ENCODE measurements at places on chromosomes 16 and 17.

- no peak for DNase-seq
These were observed 20.7 kb upstream of the SP2 start for GRCh38 chr17:47875011-47875985.

DNA sequence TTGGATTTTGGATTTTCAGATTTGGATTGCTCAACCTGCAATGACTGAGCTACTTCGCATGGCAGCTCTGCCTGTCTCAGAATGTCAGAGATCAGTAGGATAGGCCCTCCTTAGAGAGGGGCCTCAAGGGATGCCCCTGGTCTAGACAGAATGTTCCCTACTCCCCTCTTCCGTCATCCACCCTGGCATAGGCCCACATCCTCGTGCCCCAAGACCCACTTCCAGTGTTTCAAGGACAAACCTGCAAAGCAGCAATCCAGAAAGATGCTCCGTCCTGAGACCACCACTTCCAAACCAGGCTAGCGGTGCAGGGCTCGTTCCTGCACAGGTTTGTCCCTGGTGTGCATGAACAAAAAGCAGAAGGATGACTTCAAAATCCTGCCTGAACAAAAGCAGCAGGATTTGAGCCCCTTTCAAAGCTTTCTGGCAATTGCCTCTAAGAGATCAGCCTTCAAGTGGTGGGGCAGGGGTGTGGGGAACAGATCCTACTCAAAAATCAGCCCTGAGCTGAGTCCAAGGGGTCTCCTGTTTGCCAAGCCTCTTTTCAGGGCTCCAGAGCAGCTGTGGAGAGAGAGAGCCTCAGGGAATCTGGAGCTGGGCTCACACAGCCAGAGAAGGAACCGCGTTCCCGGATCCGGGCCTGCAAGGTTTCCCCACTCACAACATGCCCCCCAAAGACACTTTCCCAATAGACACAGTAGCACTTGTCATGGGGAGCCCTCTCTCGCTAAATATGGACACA is 121.1 kb downstream of the SOCS1 start:
- DNase-seq, result no peak

DNA sequence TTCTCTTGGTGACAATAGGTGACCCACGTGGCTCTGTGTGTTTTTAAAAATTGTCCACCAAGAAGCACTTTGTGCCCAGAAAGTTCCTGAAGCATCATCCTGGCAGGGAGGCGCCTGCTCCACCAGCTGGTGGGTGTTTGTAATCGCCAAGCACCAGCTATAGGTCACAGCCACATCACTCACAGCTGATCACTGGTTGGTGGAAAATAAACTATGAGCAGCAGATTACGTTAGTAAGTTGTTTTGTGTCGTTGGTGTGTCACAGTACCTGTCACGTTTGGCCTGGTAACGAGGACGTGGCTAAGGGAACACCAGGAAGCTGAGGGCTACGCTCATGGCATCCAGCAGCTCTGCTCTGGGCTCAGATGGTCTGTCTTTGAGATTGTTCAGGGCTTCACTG is 10.1 kb downstream of the MRM3 start:
- DNase-seq, result peak; percentile 40

GRCh38 chr17:82775001-82775823 is 23.3 kb downstream of the TBCD start:
- peak; percentile 77 for DNase-seq

DNA sequence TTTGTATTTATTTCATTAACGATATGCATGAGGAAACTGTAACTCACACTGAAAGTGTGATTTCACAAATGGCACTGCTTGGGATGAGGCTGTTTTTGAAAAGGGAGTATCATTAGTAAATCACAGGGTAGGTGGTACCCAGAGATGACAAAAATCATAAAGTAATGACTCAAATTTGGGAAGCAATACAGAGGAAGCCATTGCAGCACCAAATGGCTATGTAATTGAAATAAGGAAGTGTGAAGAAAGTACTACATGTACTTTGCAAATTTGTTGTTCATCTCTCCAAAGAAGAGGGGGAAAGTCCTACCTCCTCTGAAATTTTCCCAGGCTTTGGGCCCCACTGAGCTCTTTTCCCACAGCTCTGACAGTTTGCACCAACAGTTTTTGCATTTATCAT is 12.3 kb upstream of the ABCC12 start:
- no peak for DNase-seq

GRCh38 chr17:17506893-17507464 is 10.8 kb upstream of the RASD1 start:
- DNase-seq, result no peak

DNA sequence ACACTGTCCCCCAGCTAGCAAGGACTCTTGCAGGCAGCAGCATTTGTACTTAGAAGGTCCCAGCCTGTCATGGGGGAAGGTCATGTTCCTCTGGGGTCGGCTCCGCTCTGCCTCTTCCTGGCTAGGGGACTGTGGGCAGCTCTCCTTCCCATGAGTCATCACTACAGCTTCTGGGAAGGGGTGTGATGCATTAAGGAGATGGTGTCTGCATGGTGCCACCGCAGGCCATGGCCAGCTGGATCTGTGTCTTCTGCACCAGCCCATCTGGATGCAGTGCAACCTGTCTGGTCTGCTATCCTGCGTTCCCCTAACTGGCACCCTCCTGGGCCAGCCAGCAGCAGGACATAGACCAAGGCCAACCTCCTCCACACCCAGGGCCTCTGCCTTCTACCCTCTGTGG is 6.3 kb downstream of the STARD3 start:
- DNase-seq, result no peak

DNA sequence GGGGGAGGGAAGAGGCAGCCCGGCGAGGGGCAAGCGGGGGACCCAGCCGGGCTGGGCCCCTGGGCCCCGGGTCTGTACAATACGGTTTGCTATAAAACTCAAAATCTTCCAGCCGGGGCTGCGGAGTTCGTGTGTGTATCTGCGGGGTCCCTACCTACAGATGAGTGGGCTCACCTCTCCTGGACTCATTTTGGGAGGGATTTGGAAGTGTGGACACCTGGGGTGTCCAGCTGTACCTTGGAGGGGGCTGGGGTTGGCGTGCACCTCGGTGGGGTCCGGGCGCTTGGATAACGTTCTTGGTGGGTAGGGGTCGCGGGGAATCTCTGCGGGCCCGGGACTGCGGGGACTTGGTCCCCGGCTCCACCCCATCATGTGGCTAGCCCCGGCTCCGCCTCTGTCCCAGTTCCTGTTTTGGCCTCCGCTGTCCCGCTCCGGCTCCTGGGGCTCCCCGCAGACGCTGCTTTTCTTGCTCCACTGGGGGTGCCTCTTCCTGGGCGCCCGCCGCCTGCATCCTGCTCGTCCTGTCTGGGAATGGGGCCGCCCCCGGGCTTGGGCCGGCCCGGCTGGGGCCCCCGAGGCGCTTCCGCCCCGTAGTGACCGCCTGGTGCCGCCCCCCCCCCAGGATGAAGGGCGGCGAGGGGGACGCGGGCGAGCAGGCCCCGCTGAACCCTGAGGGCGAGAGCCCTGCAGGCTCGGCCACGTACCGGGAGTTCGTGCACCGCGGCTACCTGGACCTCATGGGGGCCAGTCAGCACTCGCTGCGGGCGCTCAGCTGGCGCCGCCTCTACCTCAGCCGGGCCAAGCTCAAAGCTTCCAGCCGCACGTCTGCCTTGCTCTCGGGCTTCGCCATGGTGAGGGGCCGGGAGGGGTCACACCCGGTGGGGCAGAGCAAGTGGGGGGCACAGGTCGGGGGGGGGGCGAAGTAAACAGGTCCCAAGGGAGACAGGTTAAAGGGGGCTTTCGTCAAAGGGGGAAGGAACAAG is at the start of gene ORAI3:
Gene ORAI3, plus strand, starts transcription at position 402 of the 983 bp plus-strand sequence. Its CDS starts 222 bp downstream, at position 624.
- peak; percentile 72 for DNase-seq

DNA sequence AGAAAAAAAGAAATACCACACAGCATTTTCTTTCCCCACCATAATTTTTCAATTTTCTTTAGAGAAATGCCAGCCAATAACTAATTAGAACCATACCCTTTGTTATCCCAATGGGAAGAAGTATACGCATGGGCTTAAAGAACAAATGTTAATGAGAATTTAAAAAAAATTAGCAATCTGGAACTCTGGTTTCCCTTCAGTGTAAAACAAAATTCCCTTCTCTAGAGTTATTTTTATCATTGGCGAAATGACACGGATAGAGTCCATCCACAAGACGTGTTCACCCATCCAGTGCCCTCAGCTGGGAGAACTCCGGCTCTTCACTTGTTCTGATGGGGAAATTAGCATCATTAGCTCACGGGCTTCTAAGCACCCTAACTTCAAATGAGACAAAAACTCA is 3.3 kb downstream of the NXN start:
- no peak for DNase-seq

DNA sequence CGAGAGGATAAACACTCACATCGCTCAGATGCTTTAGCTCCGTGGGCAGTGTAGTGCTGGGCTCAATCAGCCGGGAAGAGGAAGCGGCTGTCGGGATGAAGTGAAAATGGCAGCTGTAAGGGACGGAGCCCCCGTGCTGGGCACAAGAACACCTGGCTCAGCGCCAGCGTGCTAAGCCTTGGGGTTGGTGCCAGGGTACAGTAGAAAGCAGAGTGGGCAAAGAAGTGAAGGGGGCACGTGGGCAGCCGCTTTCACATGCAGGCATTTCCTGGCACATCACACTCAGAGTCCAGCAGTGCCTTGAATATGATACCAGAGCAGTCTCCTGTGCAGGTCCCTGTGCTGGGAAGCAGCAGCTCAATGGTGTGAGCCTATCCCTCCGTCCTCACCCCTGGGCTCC is 51.1 kb upstream of the FOXF1 start:
- DNase-seq, result no peak

GRCh38 chr16:20879175-20880040 is 20.8 kb downstream of the DCUN1D3 start:
- DNase-seq, result no peak

DNA sequence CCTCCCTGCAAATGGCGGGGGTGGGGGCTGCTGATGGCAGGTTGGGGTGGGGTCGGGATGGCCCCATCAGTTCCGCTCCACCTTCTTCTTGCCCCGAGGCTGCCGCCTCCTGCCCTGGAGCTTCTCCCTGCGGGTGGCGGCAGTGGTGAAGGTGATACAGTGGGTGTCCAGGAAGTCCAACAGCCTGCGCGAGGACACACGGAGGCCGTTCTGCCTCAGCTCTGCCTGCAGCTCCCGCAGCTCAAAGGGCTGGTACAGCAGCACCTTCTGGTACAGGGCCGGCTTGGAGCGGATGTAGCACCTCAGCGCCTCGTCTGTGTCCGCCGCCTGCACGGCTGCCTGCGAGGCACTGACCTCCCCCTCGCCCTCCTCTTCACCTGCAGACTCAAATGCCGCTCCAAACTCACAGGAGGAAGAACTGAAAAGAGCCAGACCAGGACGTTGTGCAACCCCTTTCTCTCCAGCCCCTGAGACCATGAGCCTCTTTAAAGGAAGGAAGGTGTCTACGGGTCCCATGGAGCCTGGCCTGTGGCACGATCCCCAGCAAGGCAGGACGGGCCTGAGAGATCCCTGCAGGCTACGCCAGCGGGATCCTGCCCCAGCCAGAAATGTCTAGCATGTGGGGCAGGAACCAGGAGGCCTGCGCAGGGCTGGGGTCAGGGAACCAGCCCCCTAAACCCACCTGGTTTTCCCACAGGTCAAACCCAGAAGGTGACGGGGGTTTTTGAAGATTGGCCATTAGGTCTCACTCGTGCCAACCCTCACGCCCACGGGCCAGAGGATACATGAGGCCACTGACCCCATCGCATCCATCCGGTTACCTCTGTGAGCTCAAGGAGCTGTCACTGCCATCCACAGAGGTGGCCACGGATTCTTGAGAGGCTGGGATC is 5.3 kb upstream of the NLRC3 start:
- DNase-seq, result no peak

- peak; percentile 81 for DNase-seq
These were observed 879 bp downstream of the SOCS1 start for GRCh38 chr16:11254913-11255736.

DNA sequence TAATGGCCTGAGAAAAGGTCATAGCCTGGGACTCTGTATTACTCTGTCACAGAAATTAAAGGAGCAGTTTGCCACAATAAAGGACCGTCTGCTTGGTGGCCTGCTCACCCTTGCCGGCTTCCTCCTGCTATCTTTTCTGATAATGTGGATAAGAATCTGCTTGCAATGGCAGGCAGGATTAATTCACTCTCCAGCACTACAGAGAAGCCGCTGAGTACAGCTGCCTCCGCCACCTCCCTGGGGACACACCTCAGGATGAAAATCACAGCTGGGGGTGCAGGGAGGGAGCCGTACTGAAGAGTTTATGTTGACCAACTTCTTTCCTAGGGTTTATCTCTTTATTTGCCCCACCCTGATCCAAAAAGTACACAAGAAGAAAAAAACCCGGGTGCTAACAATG is 245.9 kb upstream of the RPL38 start:
- DNase-seq, result no peak

DNA sequence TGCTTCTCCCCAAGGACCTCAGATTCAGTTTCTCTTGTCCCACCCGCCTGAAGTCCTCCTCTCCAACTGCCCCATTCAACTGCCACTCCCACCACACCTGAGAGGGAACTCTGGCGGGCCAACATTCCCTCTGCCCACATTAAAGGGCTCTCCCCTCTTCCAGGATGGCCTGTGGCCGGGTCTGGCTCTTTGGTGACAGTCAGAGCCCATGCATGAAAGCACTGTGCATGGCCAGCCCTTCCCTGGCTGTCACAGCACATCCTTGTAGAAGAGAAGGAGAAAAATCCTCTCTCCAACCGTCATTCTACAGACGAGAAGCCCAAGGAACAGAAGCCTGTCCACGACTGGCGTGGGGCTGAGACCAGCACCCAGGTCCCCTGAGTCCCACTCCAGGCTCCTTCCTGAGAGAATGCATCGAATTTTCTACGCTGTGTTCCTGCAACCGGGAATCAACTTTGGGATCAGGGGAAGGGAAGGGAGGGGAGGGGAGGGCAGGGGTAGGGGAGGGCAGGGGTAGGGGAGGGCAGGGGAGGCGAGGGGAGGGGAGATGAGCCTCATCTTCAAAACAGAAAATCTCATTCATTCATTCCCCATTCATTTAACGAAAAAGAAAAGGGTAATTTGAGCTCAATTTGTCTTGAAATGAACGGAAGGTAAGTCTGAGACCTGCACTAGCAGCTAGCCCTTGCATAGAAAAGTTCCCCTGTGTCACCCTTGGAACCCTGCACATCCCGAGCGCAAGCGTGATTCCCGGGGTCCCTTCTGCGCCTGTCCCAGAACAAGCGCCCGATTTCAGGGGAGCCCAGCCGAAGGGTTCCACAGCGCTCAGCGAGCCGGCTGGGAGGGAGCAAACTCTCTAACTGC is at the start of gene ABCC12:
Gene ABCC12, minus strand, starts transcription at position 68 of the 864 bp plus-strand sequence. CDS start 9,569 bp downstream, outside the sequence.
- no peak for DNase-seq

GRCh38 chr16:4016658-4017057 is 99.6 kb downstream of the ADCY9 start:
- no peak for DNase-seq

DNA sequence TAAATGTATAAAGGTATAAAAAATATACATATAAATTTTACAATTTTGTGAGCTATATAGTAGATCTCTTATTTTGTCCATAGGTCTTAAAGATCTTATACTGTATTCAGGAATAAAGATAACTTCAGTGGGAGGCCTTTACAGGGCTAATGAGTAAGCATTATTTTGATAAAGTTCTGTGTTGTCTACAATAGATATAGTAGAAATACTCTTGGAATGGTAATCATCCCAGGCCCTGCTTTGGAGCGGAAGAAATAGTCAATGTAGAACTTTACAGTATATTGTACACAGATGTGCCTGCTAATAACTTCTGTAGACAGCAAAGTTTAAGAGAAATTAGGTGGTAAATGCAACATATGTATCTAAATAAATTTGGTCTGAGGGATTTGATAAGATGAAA is 42.6 kb downstream of the TENT4B start:
- no peak for DNase-seq

GRCh38 chr17:36106493-36106835 is 2.8 kb downstream of the CCL4 start:
- no peak for DNase-seq

Measured in DMS53 (cell line).